Ecto neural progenitor cell (in vitro differentiated cells): ENCODE measurements at places on chromosomes 13 and 19.
A peak's percentile ranks its signal among the peaks of the same experiment; 100 is the strongest.

GRCh38 chr19:46392837-46393236, 20.5 kb downstream of the CCDC8 start:
- no peak for DNase-seq

GRCh38 chr13:113451951-113452421, 1.3 kb downstream of the ADPRHL1 start:
- DNase-seq: no peak

DNA sequence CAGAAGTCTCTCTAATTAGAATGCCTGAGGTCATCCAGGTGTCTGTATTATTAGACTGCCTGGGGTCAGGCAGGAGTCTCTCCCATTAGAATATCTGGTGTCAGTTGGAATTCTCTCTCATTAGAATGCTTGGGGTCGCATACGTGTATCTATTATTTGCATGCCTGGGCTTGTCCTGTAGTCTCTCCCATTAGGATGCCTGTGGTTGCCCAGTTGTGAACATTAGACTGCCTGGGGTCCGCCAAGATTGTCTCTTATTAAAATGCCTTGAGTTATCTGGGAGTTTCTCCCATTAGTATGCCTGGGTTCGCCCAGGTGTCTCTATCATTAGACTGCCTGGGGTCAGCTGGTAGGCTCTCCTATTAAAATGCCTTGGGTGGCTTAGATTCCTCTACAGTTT, 1494.7 kb downstream of the UQCRFS1 start:
- DNase-seq: no peak

- no peak for DNase-seq
Measured at GRCh38 chr19:10078329-10078728, 7.8 kb upstream of the SHFL start.

- DNase-seq: no peak
Measured at GRCh38 chr19:52140032-52140710, 433 bp upstream of the ZNF616 start.

- DNase-seq: no peak
Measured at GRCh38 chr13:27868641-27869435, 51.0 kb upstream of the PDX1 start.

DNA sequence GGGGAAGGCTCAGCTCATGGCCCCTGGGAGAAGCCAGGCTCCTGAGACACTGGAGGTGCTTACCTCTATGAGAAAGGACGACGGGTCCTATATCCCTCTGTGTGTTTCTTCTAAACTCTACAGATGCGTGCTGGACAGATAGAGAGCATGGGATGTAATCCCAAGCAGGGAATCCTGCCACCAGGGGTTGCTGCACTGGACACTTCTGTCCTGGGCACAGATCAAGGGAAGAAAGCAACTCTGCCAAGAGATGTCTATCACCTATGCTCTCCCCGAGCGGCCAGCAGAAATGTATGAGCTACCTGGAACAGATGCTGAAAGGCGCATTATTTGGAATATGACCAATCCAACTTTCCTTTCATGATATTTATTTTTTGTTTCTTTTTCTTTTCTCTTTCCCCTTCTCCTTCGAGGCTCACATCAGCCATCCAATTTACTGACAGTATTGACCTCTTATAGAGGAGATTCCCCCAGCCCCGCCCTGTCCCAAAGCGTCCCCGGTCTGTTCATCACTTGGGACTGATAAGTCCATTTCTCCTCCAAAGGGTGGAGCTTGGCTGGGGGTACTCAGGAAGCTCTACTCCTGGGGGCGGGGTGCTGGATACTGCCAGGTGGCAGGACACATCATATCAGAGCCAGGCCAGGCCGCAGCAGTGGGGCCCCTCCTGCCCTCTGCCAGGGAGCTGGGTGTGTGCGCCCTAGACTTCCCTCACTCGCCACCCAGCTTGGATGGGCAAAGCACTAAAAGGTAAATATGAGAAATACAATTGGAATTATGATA, 34.2 kb downstream of the TSHZ3 start:
- no peak for DNase-seq

DNA sequence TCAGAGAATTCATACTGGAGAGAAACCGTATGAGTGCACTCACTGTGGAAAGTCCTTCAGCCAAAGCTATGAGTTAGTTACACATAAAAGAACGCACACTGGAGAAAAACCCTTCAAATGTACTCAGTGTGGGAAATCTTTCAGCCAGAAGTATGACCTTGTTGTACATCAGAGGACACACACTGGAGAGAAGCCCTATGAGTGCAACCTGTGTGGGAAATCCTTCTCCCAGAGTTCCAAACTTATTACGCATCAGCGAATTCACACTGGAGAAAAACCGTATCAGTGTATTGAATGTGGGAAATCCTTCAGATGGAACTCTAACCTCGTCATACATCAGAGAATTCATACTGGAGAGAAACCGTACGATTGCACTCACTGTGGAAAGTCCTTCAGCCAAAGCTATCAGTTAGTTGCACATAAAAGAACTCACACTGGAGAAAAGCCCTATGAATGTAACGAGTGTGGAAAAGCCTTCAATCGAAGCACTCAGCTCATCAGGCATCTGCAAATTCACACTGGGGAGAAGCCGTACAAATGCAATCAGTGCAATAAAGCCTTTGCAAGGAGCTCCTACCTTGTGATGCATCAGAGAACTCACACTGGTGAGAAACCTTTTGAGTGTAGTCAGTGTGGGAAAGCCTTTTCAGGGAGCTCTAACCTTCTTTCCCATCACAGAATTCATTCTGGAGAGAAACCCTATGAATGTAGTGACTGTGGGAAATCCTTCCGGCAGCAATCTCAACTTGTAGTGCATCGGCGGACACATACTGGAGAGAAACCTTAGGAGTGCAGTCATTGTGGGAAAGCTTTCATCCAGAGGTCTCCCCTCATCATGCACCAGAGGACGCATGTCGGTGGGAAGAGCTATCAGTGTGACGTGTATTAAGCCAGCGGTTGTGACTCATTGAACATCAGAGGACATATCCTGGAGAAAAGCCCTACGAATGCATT, 16.5 kb upstream of the ZNF8 start:
- DNase-seq: no peak

GRCh38 chr19:11405846-11406643, 13.1 kb downstream of the RGL3 start:
- peak; percentile 52 for DNase-seq

DNA sequence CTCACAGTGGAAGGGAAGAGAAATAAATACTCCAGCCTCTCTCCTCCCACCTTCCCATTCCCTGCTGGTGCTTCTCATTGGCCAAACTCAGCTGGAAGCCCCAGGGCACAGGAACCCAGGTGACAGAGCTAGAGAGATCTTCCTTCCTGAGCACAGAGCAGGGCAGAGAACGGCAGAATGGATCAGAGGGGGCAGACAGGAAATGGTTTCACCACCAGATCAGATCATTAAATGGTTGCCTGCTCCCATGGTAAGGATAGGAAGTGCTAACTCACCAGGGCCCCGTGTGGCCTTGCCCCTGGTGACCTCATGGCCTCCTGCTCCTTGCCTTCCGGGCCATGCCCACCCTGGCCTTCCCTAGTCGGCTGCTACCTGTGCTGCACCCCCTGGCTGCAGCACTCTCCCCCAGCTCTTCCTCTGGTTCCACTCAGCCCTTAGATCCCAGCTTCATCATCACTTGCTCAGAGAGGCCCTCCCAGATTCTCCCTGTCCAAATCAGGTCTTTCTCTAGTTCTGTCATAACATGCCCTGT, 108.7 kb downstream of the DPF1 start:
- DNase-seq: no peak

- DNase-seq: no peak
Measured at GRCh38 chr19:50416034-50416977, 2.4 kb upstream of the SPIB start.

GRCh38 chr13:108508263-108508662, 121.1 kb upstream of the MYO16 start:
- DNase-seq: no peak

DNA sequence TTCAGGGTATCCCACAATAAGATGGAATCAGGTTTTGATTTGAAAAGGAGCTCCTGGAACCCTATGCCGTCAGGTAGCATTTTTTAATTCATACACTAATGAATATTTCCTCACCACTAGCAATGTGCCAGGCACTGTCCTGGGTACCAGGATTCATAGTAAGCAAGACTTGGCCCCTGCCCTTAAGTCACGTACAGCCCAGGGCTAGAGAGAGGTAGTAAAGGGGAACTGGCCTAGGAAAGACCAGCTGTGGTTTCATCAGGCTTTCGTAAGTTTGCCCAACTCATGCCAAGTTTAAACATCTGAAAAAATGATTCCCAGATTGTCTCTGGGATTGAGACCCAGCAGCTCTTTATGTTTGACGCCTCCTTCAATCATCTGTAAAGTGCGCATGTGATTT, 45.9 kb upstream of the AMER2 start:
- DNase-seq: no peak

DNA sequence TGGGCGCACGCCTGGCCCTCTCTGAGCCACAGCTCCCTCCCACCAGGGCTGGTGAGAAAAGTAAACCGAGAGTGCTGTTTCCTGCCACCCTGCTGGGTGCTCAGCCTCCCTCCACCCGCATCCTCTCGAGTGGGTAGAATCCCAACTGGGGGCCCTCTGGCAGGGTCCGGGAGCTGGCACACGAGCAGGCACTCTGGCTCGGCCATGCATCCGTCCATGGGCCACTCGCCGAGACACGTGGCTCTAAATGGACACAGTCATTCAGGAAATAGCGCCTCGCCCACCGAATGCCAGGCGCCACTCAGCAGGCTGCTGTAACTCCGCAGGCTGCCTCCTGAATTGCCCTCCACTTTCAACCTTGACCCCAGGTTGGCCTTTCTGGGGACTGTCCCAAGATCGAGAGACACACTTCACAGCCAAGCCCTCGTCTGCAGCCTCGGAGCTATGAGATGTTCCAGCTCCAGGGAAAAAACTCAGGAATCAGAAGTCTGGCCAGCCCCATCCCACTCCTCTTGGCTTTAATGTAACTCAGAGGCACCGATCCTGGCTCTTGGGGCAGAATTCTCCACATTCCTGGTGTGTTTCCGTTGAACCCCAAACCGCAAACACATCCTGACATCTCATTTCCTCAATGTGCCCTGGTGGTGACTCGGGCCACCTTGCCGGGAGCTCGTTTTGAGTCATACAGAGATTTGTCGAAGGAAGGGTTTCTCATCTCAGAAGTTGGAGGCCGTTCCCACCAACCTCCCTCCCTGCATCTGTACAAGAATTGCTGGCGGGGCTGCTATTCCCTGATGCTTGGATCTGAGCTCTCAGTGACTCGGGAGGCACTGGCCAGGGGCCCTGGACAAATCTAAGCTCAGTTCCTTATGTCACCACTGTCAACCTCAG, 14.1 kb downstream of the KLF2 start:
- DNase-seq: no peak

GRCh38 chr13:111040830-111041229, 74.3 kb upstream of the ARHGEF7 start:
- DNase-seq: no peak

GRCh38 chr19:5141850-5142724, 173.2 kb downstream of the KDM4B start:
- DNase-seq: no peak

GRCh38 chr19:18386543-18387271, 749 bp downstream of the GDF15 start:
- no peak for DNase-seq

DNA sequence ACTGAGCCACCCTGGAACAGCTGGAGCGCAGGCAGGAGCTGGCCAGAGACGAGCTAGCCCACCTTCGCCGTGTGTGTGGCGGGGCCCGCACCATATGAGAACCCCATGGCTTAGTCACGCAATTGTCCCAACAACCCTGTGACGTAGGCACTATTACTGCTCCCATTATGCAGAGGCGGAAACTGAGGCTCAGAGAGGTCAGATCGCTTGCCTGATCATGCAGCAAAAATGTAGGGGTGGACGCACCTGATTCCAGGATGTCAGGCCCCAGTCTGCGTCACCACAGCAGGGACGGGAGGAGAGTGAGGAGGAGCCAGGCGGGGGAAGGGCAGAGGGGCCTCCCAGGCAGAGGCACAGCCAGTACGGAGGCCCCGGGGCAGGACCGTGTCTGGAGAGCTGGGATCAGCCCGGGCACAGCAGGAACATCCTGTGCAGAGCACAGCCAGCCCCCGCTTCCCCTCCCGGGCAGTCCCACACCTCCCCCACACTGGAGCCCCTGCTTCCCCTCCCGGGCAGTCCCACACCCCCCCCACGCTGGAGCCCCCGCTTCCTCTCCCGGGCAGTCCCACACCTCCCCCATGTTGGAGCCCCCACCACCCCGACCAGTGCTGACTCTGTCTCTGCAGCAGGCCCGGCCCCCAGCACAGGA, 16.7 kb downstream of the PIP5K1C start:
- no peak for DNase-seq

- no peak for DNase-seq
Measured at GRCh38 chr13:30240608-30241007, 66.7 kb downstream of the KATNAL1 start.

- DNase-seq: no peak
Measured at GRCh38 chr19:6020166-6020882, 42.4 kb upstream of the RANBP3 start.
